K562 (cell line): ENCODE measurements at places on chromosomes 3 and 15. TPM values are rescaled to one million over a fixed set of nuclear protein-coding genes. Genes with fewer than 3 reads are reported as not detected.

EHHADH gene
- polyA plus RNA-seq: 4.9 and 6.1 TPM in 2 replicates

DNA sequence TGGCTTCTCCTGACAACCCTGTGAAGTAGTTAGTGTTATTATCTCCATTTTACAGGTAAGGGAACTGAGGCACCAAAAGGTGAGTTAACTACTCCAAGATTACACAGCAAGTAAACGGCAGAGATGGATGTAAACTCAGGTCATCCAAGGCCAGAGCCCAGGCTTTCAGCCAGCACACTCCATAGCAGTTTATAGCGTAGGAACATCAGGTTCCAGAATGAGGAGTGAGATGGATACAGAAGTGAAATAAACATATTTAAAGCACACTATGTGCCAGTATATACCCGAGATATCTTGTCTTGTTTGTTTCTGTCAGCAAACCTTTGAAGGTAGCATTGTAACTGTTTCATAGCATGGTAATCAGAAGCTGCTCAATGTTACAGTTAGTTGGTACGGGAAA is 279.0 kb downstream of the OXSM start:
- no peak for DNase-seq

DNA sequence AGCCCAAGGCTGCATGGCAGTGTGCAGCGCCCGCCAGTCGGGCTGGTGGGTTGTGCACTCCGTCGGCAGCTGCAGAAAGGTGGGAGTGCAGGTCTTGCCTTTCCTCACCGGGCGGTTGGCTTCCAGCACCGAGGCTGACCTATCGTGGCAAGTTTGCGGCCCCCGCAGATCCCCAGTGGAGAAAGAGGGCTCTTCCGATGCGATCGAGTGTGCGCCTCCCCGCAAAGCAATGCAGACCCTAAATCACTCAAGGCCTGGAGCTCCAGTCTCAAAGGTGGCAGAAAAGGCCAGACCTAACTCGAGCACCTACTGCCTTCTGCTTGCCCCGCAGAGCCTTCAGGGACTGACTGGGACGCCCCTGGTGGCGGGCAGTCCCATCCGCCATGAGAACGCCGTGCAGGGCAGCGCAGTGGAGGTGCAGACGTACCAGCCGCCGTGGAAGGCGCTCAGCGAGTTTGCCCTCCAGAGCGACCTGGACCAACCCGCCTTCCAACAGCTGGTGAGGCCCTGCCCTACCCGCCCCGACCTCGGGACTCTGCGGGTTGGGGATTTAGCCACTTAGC is 4.3 kb downstream of the ISL2 start:
- no peak for DNase-seq

- no peak for DNase-seq
Observed at GRCh38 chr15:40716165-40716564, 21.2 kb downstream of the RAD51 start.

DNA sequence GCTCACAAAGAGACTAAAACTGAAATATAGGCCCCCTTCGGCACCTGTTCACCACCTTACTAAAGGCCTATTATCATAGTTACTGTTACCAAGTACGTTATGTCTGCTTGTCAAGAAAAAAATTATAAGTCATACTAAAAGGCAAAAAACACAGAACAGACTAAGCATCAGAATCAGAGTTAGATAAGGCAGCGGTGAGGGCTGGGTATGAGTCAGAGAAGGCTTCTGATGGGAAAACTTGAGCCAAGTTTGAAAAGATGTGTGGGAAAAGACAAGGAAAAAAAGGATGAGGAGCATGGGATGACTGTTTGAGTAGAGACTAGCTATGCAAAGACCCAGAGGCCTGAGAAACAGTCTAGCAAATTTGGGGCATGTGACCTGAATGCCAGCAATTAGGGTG is 387.2 kb upstream of the SGO1 start:
- no peak for DNase-seq

- no peak for DNase-seq
Observed at GRCh38 chr3:9032231-9032777, 69.0 kb upstream of the RAD18 start.
